Dorsolateral prefrontal cortex (tissue), 122 donors: ENCODE measurements at places on chromosomes 4 and X.

- no peak for DNase-seq
These were observed 733 bp downstream of the CCNA2 start for GRCh38 chr4:121822796-121823504.

GRCh38 chr4:31370866-31371465 lies 650.8 kb downstream of the PCDH7 start:
- DNase-seq = no peak

DNA sequence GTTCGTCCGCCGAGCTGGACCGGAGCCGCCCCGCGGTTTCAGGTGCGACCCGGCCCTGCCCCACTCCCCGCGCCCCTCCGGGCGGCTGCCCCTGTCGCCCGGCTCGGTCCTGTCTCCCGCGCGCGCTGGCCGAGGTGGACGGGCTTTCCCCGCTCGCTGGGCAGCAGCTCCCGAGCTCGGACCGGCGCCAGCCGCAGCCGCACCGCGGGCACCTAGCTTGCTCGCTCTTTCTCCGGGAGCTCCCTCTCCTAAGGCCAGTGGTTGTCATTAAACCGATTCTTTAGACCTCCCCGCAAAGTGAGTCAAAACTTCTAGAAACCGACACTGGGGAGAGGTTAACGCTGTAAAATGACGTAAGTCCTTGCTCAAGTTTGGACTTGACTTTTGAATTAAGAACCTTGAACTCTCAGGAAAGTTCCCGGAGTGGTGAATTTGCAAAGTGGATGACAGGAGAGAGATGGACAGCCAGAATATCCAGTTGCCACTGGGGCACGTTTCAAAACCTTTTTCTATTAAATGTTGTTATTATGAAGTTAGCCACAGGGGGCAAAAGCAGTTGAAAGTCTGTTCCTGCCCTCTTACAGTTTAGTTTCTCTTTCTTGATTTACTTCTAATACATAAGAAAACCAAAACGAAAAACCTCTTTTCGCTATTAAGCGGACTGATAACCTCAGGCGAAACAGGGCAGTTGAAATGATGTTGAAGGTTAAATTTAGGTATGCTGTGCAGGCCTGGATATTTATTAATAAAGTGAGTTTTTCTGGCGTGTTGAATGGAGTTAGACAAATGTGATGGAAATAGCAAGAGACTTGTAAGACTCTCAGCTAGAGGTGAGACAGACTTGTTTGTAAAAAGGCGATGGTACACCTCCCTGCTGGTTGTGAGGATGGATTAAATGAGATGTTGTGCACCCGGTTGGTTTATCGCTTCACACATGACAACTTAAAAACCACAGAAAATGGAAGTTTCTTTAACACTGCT lies 847 bp downstream of the PI4K2B start:
- peak; percentile 40 for DNase-seq

DNA sequence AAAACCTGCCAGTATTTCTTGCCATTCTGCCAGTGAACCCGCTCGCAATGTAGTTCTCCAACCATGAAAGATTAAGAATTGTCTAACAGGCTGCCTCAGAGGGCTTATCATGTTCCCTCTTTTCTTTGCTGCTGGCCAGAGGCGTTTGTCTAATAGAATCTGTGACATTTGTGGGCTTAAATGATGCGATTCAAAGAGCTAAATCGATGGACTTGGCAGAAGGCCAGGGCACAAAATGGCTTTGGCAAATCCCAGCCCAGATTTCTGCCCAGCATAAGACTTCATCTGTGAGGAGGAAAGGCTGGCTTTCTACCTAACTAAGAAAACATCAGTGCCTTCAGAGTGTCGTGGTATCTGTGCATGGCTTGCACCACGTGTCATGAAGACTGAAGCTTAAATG lies 79.9 kb downstream of the TRPC5OS start:
- DNase-seq = no peak

- DNase-seq = peak; percentile 26
These were observed 16.1 kb downstream of the TMEM175 start for GRCh38 chr4:948101-948935.

GRCh38 chrX:40875476-40875875 lies 140.1 kb upstream of the MED14 start:
- DNase-seq = no peak

DNA sequence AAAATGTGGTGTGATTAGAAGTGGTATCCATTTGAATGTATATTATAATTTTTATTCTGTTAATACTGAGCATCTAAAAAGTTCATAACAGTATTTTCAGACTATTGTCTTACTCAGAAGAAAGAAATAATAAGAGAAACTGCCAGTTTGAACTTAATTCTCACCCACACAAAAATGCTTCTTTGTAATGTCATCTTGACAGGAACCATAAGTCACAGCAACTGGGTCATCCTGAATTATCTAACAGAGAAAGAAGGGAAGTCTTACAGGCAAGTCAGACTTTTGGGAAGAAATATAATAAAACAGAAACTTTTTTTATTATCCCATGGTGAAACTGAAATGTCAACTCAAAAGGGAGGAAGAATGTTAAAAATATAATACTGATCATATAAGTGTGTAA lies 83.1 kb downstream of the NDST4 start:
- DNase-seq = no peak

DNA sequence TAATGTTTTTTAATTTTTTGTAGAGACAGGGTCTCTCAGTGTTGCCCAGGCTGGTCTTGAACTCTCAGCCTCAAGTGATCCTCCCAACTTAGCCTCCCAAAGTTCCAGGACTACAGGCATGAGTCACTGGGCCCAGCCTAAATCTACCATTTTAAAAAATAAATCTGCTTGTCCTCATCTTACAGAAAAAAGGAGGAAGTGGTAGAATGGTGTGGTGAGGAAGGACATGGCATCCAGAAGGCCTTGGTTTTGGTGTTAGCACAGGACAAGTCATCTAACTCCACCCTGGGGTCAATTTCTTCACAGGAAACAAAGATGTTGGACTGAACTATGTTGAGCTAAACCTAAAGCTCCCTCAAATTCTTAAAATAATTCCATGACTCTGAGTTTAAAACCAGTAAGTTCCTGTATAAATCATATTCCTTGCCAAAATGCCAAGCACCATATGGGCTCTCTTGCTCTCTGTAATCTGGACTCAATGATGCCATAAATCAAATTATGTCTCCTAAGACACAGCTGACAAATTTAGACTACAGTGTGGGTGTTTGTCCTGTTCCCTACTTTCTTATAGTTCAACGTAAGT lies 253.9 kb upstream of the NOCT start:
- DNase-seq = no peak

DNA sequence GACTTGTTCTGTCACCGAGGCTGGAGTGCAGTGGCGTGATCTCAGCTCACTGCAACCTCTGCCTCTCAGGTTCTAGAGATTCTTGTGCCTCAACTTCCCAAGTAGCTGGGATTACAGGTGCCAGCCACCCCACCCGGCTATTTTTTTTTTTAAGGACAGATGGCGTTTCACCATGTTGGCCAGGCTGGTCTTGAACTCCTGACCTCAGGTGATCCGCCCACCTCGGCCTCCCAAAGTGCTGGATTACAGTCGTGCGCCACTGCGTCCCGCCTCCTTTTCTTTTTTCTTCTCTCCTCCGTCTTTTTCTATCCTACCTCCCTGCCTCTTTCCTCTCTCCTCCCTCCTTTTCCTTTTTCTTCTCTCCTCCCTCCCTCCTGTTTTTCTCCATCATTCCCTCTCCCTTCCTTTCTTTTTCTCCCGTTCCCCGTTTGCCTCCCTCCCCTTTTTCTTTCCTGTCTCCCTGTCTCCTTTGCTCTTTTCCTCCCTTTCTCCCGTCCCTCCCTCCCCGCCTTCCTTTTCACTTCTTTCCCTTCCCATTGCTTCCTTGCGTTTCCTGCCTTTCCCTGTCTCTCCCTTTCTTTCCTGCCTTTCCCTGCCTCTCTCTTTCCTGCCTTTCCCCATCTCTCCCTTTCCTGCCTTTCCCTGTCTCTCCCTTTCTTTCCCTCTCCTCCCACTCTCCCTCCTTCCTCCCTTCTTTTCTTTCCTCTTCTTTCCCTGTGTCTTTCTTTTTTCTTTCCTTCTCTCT lies 2.1 kb upstream of the SLC25A6 start:
- peak; percentile 1 for DNase-seq

DNA sequence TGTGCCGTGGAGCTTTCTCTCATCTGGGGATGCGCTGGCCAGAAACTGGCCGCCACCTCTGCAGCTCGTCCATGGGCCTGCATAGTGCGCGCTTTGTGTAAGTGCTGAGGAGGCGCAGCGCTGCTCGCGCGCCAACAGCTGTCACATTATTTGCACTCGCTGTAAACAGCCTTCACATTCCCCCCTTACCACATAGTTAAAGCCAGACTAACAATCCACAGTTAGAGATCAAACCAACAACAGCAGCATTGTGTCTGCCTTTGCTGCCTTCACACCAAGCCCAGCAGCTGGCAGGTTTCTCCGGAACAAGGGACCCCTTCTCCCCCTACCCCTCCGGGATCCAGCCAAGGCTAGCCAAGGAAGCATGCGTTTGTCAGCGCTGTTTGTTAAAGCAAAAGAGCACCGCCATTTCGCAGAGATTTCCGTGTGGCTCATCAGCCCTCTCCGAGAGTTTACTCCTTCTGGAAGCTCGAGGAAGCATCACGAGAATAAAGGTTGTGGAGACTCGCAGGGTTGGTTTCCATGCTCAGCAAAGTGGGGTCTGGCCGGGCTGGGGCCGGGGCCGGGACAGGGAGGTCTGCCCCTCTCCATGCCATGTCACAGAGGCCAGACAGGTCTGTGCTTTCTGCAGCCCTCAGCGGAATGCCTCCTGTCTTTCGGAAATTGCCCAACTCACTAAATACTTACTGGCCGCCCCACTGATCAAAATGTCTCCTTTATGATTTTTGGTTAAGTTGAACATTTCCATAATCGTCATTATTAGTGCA lies 11.0 kb downstream of the BCOR start:
- peak; percentile 72 for DNase-seq
